ENCODE measurements at places on chromosomes 4 and X.
A peak's percentile ranks its signal among the peaks of the same experiment; 100 is the strongest.

- no peak for DNase-seq
Observed at GRCh38 chr4:52638717-52639116, 20.4 kb downstream of the USP46 start.

DNA sequence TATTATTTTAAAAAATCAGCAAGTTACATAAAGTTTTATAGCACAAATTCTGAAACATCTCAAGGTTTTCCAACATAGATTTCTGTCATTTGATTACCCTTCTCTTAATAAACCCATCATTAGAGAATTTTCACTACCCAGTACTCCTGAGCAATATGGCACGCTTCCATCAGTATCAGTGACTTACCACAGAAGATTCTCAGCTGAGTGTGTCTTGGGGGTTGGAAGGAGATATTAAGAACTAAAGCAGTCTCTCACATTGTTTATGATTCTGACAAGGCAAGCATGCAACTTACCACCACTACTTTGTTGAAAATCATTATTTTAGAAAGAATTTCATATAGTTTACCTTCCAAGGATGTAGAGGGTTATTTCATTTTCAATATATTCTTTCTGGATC lies 67.7 kb downstream of the INPP4B start:
- DNase-seq = no peak

- DNase-seq = no peak
Observed at GRCh38 chr4:24557026-24558025, 27.0 kb downstream of the DHX15 start.

DNA sequence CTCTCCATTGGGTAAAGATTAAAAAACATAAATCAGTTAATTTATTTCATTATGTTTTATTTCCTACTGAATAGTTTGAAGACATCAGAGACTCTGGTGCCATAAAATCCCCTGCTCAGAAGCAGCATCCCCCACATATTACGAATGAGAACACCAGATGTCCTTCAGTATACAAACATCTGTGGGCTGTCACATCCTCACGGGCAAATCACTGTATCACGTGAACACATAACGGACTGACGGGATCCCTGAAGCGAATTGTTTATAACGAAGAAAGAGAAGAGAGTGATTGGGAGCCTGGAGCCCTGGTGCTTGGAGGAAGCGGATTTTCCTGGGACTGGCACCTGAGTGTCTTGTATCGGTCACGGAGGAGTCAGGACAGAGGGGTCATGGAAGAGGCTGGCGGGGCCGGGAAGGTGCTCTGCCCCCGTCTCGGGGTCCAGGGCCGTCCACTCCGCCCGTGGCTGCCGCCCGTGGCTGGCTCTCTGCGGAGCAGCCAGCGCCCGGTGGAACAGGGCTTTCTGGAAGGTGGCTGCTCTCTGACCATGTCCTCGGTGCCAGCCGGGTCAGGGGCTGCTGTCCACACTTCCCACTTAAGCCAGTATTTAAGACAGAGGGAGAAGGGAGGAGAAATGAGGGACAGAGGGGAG lies 452.7 kb upstream of the FAT1 start:
- DNase-seq = no peak

DNA sequence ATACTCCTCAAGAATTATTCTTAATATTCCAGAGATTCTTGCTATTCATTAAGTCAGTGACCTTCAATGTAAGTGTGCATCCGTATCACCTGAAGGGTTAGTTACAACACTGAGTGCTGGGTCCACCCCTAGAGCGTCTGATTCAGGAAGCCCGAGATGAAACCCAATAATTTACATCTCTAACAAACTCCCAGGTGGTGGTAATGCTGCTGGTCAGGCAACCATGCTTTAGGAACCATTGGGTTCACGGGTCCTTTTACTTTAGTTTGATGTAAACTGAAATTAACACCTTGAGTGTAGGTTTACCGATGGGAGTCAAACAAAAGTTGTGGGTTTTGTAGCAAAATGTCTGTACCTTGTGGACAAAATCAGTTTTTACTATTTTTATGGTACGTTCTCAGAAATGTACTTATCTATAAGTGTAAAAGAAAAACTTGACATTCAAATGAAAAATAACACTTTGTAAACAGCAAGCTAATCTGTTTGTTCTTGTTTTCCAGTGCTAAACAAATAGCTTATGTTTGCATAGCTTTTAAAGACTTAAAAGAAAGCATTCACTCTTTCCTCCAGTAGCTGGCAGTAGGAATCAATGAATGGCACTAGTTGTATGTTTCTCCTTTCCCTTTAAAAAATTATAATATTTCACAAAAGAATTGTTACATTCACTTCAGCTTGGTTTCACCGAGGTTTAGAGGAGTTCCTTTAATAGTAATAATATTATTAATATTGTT lies 32.7 kb downstream of the ACE2 start:
- DNase-seq = no peak

DNA sequence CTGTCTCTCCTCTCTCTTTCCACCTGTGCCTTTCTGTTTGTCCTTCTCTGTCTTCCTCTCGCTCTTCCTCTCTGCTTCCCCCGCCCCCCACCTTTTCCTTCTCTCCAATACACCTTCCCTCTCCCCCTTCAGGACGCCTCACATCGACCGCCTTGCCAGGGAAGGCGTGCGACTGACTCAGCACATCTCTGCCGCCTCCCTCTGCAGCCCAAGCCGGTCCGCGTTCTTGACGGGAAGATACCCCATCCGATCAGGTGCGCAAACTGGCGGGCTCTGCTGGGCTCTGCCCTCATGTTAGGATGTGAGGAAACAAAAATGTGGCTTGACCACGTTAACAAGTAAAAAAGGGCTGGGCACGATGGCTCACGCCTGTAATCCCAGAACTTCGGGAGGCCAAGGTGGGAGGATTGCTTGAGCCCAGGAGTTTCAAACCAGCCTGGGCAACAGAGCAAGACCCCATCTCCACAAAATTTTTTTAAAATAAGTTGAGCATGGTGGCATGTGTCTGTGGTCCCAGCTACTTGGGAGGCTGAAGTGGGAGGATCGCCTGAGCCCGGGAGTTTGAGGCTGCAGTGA lies 35.2 kb downstream of the ARSF start:
- DNase-seq = no peak

DNA sequence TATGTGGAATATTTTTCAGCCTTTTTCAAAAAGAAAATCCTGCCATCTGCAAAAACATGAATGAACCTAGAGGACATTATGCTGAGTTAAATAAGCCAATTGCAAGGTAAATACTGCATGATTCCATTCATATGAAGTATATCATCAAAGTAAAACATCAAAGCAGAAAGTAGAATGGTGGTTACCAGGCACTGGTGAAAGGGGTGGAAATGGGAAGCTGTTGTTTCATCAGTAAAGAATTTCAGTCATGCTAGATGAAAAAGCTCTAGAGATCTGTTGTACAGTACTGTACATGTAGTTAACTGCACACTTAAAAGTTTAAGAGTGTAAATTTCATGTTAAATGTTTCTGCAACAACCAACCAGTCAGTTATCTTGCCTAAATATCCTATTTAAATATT lies 196.8 kb upstream of the ADGRL3 start:
- no peak for DNase-seq

- DNase-seq = no peak
Observed at GRCh38 chr4:74623041-74623440, 171.3 kb downstream of the BTC start.

DNA sequence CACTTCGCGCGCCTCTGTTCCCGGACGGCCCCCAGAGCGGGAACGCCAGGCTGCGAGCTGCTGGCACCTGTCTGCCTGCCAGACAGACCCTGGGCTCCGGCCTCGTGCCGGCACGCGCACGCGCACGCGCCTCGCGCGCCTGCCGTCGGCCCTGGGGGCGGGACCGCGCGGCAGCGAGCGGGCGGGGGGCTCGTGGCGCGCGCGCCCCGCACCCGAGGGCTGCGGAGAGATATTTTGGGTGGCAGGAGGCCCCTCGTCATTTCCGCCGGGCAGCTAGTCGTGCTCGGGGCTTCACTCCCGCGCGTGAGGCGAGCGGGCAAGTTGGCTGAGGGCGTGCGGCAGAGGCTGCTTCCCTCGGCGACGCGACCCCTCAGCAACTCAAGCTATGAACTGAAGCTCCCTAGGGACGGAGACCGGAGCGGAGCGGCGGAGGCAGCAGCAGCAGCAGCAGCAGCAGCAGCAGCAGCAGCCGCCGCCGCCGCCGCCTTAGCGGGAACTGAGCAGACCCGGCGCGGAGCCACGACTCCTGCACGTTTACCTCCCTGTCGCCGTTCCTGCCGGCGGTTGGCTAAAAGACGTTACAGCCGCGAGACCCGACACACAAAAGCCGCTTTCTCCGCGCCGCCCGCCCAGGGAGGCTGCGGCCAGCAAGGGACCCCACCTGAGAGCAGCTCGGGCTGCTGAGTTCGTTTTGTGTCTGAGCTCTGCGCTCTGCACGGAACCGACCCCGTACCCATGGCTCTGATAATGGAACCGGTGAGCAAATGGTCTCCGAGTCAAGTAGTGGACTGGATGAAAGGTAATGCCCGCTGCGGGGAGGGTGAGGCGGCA lies at the start of gene CNKSR2:
Gene CNKSR2 (plus strand): TSS at position 256 of the 831 bp plus-strand sequence. CDS start 480 bp downstream, at position 736.
- DNase-seq = peak; percentile 32

GRCh38 chr4:156085100-156085499 lies 131.4 kb upstream of the CTSO start:
- no peak for DNase-seq

GRCh38 chr4:26319949-26320537 lies 771 bp upstream of the RBPJ start:
- DNase-seq = peak; percentile 46

- DNase-seq = no peak
Observed at GRCh38 chr4:34732176-34732950, 1512.0 kb downstream of the ARAP2 start.

GRCh38 chr4:567457-568350 lies 8.4 kb downstream of the TMEM271 start:
- no peak for DNase-seq

- DNase-seq = no peak
Observed at GRCh38 chr4:101064541-101065180, 282.7 kb downstream of the PPP3CA start.

GRCh38 chr4:205097-205756 lies 80.9 kb downstream of the ZNF718 start:
- DNase-seq = no peak

DNA sequence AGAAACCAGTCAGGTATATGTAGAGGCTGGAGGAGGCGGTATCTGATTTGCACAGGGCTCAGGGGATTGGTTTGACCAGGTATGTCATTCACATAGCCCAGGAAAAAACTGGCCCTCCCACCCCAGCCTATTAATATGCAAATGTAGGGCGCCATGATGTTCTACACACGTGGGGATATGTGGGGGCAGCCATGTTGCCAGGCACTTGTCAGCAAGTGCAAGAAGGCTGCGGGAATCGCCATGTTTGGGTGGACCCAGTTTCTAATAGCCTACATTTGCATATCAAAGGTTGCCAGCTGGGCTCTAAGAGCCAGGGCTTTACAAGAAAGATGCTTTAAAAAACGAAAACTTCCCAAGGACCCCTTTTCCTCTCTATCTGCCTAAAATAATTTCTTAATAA lies 335.1 kb downstream of the SMARCA1 start:
- DNase-seq = no peak

- DNase-seq = no peak
Observed at GRCh38 chrX:153635388-153635787, 11.6 kb upstream of the DUSP9 start.

- no peak for DNase-seq
Observed at GRCh38 chr4:15996773-15997172, 33.8 kb upstream of the FGFBP2 start.

DNA sequence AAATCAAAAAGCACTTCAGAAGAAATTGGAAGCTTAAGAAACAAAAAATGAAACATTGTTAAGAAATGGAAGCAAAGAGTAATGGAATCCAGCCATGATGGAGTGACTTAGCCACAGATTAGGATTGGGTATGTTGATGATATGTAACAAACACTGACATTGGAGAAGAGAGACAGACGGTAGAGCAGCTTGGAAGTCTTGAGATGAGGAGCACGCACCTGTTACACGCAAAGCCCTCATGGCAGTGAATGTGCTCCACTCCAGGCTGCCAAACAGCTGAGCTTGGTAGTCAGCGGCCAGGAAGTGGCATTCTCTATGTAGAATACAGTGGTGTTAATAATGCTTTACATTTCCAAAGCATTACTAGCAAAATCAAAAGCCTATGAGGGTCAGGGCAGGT lies 56.9 kb upstream of the GPRIN3 start:
- no peak for DNase-seq

GRCh38 chr4:54959651-54960116 lies 165.7 kb downstream of the KDR start:
- no peak for DNase-seq

All from GM12892 (cell line).